Kidney (tissue), 22 donors: ENCODE measurements at places on chromosomes 1 and 21. TPM values are rescaled to one million over a fixed set of nuclear protein-coding genes. Genes with fewer than 3 reads are reported as not detected.

GRCh38 chr1:111927652-111928051 is 61.8 kb downstream of the KCND3 start:
- no peak overlapping the region for H3K4me3 ChIP-seq
- DNase-seq: no peak
- no peak overlapping the region for H3K27ac ChIP-seq
- no peaks in the 10 kb centered on the region for H3K27me3 ChIP-seq
- H3K4me1 ChIP-seq: no peaks in the 10 kb centered on the region

DNA sequence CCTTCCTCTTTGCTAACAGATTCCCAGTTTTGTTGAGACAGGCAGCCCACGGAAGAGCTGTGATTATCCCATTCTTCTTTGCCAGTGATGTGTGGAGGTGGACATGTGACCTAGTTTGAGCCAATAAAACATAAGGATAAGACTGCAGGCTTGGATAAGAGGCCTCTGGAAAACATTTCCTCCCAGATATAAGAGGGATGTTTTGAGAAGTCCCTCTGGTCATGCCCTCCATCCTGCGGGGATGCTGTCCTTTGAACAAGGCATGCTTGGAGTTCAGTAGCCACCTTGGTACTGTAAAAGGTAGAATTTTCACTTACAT is 155.7 kb downstream of the TM2D1 start:
- H3K4me1 ChIP-seq: no peaks in the 10 kb centered on the region
- no peak overlapping the region for H3K4me3 ChIP-seq
- H3K36me3 ChIP-seq: no peaks in the 10 kb centered on the region
- H3K27me3 ChIP-seq: no peaks in the 10 kb centered on the region
- no peak for DNase-seq

DNA sequence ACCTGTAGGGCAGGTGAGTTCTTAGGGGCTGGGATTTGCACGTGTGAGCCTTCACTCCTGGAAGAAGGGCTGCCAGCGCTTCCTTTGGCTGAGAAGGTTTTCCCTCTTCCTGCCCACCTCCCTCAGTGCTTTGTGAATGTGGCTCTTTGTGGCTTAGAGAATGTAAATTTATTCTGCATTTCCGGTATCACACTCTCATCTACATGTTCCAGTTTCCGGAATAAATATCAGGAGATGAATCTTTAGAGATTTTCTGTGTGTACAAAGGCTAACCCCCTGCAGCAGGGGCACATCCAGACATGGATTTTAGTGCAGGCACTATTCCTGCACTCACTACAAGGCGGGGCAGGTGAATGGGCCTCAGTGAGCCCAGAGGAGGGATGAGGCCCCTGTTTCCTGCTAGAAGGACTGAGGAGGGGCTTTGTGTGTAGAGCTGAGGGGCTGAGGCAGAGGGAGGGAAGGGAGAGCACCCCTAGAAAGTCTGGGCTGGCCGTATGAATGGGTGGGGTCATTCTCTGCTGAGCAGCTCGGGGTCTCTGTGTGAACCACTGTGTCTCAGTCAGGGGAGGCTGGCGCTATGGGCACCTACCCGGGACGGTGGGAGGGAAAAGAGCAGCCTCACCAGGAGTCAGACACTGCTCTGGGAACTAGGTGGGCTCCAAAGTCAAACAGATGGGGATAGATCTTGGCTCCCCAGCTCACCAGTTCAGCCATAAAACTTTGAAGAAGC is 207.5 kb downstream of the MATN1 start:
- no peaks in the 10 kb centered on the region for H3K36me3 ChIP-seq
- no peak overlapping the region for H3K4me3 ChIP-seq
- no peaks in the 10 kb centered on the region for H3K4me1 ChIP-seq
- H3K27me3 ChIP-seq: no peaks in the 10 kb centered on the region
- no peak overlapping the region for H3K27ac ChIP-seq
- DNase-seq: no peak

- peaks cover 14% of the 10 kb centered on the region for H3K4me1 ChIP-seq
- H3K27ac ChIP-seq: no peak overlapping the region
- H3K36me3 ChIP-seq: no peaks in the 10 kb centered on the region
- no peak for DNase-seq
Measured at GRCh38 chr1:110606657-110607535, 738 bp upstream of the KCNA2 start.

DNA sequence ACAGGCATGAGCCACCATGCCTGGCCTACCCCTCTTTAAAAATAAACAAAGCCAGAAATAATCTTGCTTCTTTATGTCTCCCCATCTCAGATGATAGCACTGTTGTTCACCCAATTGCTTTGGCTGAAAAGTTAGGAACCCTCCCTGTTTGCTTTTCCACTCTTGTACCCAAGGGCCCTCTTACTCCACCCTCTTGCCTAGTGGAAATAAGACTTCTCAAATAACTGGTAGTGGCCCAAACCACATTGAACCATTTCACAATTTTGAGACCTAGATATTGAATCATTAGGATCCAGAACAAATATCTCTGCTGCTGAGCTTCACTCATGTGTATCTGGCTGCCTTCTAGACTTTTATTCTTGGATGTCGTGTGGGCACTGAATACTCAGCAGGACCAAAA is 37.7 kb downstream of the RNF220 start:
- no peaks in the 10 kb centered on the region for H3K27me3 ChIP-seq
- H3K4me3 ChIP-seq: no peak overlapping the region
- H3K36me3 ChIP-seq: no peaks in the 10 kb centered on the region
- H3K4me1 ChIP-seq: no peaks in the 10 kb centered on the region
- H3K27ac ChIP-seq: no peak overlapping the region
- no peak for DNase-seq

DNA sequence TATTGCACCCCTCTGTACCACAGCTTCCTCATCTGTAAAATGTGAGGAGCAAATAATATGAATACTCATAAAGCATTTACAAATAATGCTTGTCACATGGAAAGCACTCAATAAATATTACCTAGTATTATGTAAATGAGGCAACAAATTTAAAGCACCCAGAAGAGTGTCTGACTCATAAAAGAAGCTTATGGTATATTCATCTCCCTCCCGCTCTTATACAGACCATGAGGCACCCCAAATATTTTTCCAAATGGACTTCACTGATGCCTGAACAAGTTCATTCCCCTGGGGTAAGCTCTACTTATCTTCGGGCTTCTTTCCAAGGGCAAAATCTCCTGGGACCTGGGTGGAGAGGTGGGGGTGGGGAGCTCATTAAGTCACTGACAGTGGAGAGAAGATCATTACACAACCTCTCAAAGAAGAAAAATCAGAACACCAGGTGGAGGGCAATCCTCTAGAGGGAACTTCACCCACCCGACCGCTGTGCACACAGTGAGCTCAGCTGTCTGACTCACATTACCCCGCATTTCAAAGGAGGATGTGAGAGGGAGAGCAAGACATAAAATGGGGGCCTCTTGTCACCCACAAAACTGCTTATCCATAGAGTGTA is 166.2 kb downstream of the ASTN1 start:
- no peaks in the 10 kb centered on the region for H3K4me1 ChIP-seq
- H3K27me3 ChIP-seq: no peaks in the 10 kb centered on the region
- no peak overlapping the region for H3K27ac ChIP-seq

GRCh38 chr1:10538646-10539355 is 64.1 kb downstream of the PEX14 start:
- H3K4me1 ChIP-seq: no peaks in the 10 kb centered on the region
- no peak for DNase-seq
- no peak overlapping the region for H3K27ac ChIP-seq
- no peaks in the 10 kb centered on the region for H3K36me3 ChIP-seq

GRCh38 chr1:60510162-60510561 is 436.6 kb upstream of the C1orf87 start:
- H3K27me3 ChIP-seq: no peaks in the 10 kb centered on the region
- H3K36me3 ChIP-seq: no peaks in the 10 kb centered on the region
- no peak overlapping the region for H3K4me3 ChIP-seq
- no peak overlapping the region for H3K27ac ChIP-seq
- no peak for DNase-seq

- H3K36me3 ChIP-seq: no peaks in the 10 kb centered on the region
- no peak overlapping the region for H3K27ac ChIP-seq
- H3K4me1 ChIP-seq: no peaks in the 10 kb centered on the region
- no peak for DNase-seq
- no peak overlapping the region for H3K4me3 ChIP-seq
- H3K27me3 ChIP-seq: no peaks in the 10 kb centered on the region
Measured at GRCh38 chr1:119542492-119542946, 35.5 kb downstream of the HSD3B1 start.

GRCh38 chr1:38093569-38094520 is 47.3 kb upstream of the POU3F1 start:
- H3K27ac ChIP-seq: no peak overlapping the region
- H3K4me3 ChIP-seq: no peak overlapping the region
- peaks cover 7% of the 10 kb centered on the region for H3K4me1 ChIP-seq
- H3K27me3 ChIP-seq: no peaks in the 10 kb centered on the region
- no peak for DNase-seq

DNA sequence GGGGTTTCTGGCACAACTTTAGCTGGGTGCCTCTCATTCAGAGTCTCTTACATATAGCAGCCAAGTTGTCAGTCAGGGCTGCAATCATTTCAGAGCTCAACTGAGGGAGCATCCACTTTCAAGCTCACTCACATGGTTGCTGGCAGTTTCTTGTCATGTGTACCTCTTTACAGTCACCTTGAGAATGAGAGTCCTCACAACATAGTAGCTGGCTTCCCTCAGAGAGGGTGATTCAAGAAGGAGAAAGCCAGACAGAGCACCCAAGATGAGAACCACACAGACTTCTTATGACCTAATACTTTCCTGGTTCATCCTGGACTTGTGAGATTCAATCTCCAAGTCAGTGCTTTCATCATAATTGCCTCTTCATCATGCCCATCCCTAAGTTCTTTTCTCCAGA is 57.2 kb downstream of the DPT start:
- no peak for DNase-seq
- no peaks in the 10 kb centered on the region for H3K4me1 ChIP-seq
- H3K27me3 ChIP-seq: no peaks in the 10 kb centered on the region
- H3K27ac ChIP-seq: no peak overlapping the region
- no peaks in the 10 kb centered on the region for H3K36me3 ChIP-seq

- H3K4me1 ChIP-seq: no peaks in the 10 kb centered on the region
- H3K27me3 ChIP-seq: no peaks in the 10 kb centered on the region
- H3K27ac ChIP-seq: no peak overlapping the region
- DNase-seq: no peak
Measured at GRCh38 chr1:154465621-154466195, 36.3 kb upstream of the TDRD10 start.

DNA sequence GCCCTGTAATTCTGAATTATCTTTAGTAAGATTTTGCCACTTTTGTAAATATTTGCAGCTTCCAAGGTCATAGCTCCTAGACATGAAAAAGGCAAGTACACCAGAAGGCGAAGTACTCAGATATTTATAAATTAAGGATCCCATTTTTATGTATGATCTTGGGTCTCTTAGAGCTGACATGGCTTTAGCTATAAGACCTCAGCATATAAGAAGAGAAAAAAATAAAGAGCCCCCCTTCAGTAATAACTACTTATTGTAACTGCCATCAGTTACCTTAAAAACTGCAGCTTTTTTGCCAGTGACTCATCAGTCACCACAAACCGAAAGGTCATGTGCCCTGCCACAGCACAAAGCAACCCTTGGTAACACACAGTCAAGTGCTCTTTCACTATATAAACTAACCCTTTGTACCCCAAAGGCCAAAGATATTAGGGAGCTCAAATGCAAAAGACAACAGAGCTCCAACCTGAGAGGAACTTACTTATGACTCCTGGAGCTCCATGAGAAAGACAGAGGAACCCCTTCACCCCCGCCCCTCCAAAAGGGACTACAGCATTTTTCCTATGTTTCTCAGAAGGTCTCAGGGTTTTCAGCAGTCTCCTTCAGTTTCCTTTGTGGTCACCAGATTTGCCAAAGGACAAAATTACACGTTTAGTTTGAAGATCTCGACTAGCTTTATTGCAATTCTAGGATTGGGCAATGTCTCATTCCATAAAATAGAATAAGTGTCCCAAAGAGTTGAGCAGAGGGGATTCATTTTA is 219.8 kb upstream of the DUSP10 start:
- no peaks in the 10 kb centered on the region for H3K27me3 ChIP-seq
- H3K27ac ChIP-seq: no peak overlapping the region
- H3K36me3 ChIP-seq: no peaks in the 10 kb centered on the region

The WDR64 gene
- not detected for total RNA-seq

The NES gene
- total RNA-seq: 50.7 TPM

The TRIM46 gene
- total RNA-seq: 2.1 TPM

The OPTC gene
- not detected for total RNA-seq

The RGS8 gene
- total RNA-seq: not detected

The RBP7 gene
- 21.2 TPM for total RNA-seq

The GPR153 gene
- 8.6 TPM for total RNA-seq

The LCE1E gene
- total RNA-seq: not detected

The LRRN2 gene
- 14.4 TPM for total RNA-seq

The BTBD8 gene
- total RNA-seq: 5.8 TPM

The FCMR gene
- 16.7 TPM for total RNA-seq

The KDF1 gene
- total RNA-seq: 14.1 TPM
